ENCODE measurements at places on chromosomes 1 and 21. TPM values are rescaled to one million over a fixed set of nuclear protein-coding genes. Genes with fewer than 3 reads are reported as not detected.

CSTB gene
- 90.8 TPM for total RNA-seq

C1orf115 gene
- 5.8 TPM for total RNA-seq

CLEC20A gene
- total RNA-seq: not detected

KLF17 gene
- 0.43 TPM for total RNA-seq

GCSAML gene
- not detected for total RNA-seq
